ENCODE measurements at places on chromosomes 11 and 22.

GRCh38 chr22:19710769-19711106 lies 3.6 kb upstream of the SEPTIN5 start:
- no peak for DNase-seq

- DNase-seq, result no peak
Measured at GRCh38 chr11:134754521-134755198, 342.6 kb upstream of the B3GAT1 start.

GRCh38 chr22:32584650-32585049 lies 110.0 kb downstream of the FBXO7 start:
- DNase-seq, result no peak

DNA sequence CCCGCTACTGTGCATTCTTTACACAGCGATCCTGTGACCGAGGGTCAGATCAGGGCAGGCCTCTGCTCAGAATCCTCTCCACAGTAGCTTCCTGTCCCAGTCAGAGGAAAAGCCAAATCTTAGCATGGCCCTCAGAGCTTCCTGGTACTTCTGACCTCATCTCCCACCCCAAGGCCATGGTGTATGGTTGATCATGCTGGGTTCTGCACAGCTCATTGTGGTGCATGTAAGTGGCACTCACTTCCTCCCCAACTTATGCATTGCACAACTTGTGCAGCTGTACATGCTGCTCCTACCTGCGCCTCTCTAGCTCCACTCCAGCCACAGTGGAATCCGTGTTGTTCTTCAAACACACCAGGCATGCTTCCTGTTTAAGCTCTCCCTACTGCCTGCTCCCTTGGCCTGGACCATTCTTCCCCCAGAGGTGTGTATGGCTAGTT lies 20.3 kb downstream of the BMAL1 start:
- no peak for DNase-seq

DNA sequence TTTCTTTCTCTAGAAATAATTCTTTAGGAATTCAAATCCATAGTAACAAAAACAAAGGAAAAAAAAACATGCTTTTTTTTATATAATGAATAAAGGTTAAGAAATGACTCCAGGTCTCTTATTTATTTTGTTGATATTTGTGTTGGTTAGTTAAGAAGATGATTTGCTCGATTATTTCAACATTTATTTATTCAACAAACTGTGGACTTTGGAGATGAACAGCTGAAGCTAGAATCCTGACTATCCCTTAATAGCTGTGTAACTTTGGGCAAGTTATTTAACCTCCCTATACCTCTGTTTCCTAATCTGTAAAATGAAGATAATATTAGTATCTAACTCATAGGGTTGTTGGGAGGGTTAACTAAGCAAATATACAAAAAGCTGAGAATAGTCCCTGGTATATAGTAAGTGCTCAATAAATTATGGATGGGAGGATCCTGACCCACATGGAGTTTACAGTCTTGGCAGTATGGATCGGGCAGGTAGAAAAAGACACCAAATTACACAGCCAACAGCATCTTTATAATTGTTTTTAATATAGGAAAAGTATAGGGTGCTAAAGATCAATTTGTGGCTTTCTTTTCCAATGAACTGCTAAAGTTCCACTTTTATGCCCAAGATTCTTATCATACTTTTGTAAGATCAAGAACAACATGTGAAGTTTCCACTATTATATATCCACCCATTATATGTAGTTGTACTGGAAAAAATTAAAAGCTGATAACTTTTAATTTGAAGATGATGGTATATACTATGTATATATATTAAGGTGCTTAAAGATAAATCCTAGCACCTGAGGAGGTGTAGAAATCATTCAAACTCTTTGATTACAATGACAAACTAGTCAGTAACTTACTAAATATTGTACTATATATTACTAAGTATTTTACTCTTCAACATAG lies 1.3 kb upstream of the CAT start:
- no peak for DNase-seq

All from sciatic nerve (tissue), 2 donors.